ENCODE measurements at places on chromosomes 3 and 15.

- DNase-seq, result no peak
These were observed 299.5 kb downstream of the NSUN3 start for GRCh38 chr3:94362393-94362792.

- DNase-seq, result no peak
These were observed 716 bp downstream of the SMC4 start for GRCh38 chr3:160400030-160400701.

GRCh38 chr3:123700791-123701722 is 116.2 kb upstream of the HACD2 start:
- peak; percentile 39 for DNase-seq

DNA sequence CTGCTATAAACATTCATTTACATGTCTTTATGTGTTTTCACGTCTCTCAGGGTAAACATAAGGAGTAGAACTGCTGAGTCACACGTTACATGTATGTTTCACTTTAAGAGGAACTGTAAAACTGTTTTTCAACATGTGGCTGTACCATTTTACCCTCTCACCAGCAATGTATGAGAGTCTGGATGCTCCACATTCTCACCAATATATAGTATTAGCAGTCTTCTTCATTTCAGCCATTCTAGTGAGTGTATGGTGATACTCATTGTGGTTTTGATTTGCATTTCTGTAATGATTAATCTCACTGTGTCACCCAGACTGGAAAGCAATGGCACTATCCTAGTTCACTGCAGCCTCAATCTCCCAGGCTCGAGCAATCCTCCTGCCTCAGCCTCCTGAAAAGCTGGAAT is 37.1 kb downstream of the PHC3 start:
- no peak for DNase-seq

DNA sequence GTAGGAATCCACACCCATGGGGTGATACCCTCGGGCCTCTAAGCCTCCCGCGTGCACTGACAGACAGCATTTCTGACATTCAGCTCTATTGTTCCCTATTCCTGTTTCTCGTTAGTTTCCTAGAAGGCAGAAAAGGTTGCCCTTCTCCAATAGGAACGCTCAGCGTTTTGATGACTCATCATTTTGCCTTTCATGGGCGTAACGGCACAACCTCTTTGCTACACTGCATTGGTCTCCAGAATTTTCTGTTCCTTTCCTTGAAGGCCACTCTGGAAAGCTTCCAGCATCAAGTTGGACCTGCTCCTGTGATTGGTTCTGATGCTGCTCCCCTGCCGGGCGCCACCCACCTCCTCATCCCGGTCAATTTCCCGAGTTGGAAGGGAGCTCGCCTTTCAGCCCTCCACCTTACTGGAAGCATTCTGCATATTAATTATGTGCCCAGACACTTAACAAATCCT is 13.0 kb upstream of the TNK2 start:
- no peak for DNase-seq

DNA sequence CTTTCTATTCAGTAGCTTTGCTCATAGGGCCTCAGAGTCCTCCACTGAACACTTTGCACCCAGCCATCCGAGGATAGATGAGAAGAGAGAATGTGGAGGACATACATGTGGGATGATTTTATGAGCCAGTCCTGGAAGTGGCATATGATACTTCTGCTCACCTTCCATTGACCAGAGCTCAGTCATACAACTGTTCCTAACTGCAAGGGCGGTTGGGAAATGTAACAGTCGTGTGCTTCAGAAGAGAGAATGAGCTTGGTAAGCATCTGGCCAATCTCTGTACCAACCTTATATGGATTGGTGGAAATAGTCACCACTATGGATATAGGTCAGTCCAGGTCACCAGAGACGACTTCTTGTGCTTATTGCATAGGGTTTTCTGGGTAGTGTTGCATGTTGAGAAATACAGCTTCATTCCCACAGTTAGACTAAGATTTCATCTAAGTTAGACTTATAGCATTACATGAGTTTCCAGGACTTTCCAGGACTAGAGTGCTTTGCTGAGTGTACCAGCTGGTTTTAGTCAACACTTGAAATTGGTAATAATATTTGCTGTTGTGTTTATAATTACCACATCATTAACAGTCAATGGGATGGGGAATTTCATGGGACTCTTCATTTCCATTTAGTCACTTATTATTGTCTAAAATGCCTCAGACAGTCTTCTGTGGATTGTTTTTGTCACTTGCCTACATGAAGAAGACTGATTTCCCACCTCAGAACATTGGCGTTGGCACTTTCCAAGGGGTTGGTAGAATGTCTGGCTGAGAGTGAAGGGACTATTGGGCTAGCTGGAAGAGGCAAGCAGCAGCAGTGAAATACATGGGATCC is 214.5 kb upstream of the ROPN1 start:
- DNase-seq, result no peak

DNA sequence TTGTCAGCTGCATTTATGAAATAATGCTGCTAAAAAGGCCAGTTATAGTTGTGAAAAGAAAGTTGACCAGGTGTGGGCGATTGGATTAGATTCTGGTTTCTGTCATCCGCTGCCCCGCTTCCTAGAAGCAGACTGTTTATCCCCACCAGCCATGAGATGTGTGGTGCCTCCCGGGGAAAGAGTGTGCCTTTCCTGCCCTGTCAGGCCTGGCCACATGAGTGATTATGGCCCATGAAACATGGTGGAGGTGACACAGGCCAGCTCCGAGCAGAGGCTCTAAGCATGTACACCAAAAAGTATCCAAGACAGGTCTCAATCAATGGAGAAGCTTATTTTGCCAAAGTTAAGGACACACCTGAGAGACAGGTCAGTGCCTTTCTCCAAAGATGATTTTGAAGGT is 85.4 kb upstream of the ABHD2 start:
- no peak for DNase-seq

GRCh38 chr3:141129541-141130011 is 78.4 kb downstream of the SPSB4 start:
- DNase-seq, result no peak

GRCh38 chr15:71080705-71081104 is 34.6 kb upstream of the THSD4 start:
- no peak for DNase-seq

GRCh38 chr3:27500035-27500434 is 15.9 kb upstream of the SLC4A7 start:
- no peak for DNase-seq

GRCh38 chr15:91426412-91426811 is 326.4 kb downstream of the SV2B start:
- DNase-seq, result no peak

- no peak for DNase-seq
These were observed 482.5 kb upstream of the UBE2E2 start for GRCh38 chr3:22720596-22720995.

Measured in anterior cingulate cortex (tissue), 58 donors.